Heart left ventricle (tissue), 16 donors: ENCODE measurements at places on chromosomes 1 and 21. TPM values are rescaled to one million over a fixed set of nuclear protein-coding genes. Genes with fewer than 3 reads are reported as not detected.

Gene GBP5
- total RNA-seq, result 1.0 TPM

Gene A3GALT2
- total RNA-seq, result 0.40 TPM

Gene SPRR2B
- total RNA-seq, result not detected

Gene CA6
- total RNA-seq, result not detected

Gene ICOSLG
- 3.1 TPM for total RNA-seq

Gene CELA3A
- not detected for total RNA-seq

Gene CCDC190
- 0.44 TPM for total RNA-seq

Gene RPTN
- total RNA-seq, result not detected

Gene AMY2A
- total RNA-seq, result not detected

Gene LCE1D
- total RNA-seq, result not detected

Gene RBM11
- not detected for total RNA-seq

Gene KCNJ9
- 0.06 TPM for total RNA-seq

Gene C1orf74
- 2.5 TPM for total RNA-seq

Gene TNFRSF9
- not detected for total RNA-seq

Gene TMEM167B
- total RNA-seq, result 47.4 TPM
